CMK (cell line): ENCODE measurements at places on chromosomes 6 and 20.

- no peak for DNase-seq
These were observed 85.5 kb downstream of the SULF2 start for GRCh38 chr20:47699818-47700217.

DNA sequence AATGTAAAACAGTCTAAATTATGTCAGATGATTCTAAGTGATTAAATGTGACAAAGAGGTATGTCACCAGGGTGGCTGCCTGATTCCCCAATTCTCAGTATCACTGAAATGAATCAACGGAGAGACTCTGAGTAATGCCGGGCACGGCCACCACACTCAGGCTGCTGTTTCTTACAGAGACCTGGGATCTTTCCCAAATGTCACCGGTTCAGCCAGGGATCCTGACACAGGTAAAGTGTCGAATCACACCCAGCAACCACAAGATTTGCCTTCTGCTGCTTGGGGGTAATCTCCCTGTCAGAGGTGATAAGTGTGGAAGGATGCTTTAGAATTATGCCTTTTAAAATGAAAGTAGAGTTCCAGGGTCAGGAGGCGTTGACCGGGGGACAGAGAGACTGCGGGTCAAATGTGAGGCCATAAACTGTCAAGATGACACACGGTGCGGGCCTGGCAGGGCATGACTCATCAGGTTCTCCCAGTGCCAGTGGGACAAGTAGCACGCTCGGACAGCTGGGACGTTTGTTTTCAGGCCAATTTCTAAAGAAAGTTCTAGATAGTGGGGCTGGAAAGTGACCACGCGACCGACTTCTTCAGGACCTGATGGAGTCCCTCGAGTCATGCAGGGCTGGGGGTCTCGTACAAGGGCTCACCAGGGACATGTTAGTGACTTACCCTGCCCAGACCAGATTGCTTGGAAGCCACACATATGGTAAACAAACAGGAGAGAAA lies 48.9 kb downstream of the PRDM1 start:
- no peak for DNase-seq

- no peak for DNase-seq
These were observed 11.2 kb upstream of the GPSM3 start for GRCh38 chr6:32203426-32204267.

- no peak for DNase-seq
These were observed 630.8 kb downstream of the PHF3 start for GRCh38 chr6:64266351-64266821.
